GDM1 (cell line): ENCODE measurements at places on chromosomes 12 and 14.
A peak's percentile ranks its signal among the peaks of the same experiment; 100 is the strongest.

- peak; percentile 56 for DNase-seq
Measured at GRCh38 chr12:45557016-45557415, 172.5 kb upstream of the ARID2 start.

- DNase-seq: no peak
Measured at GRCh38 chr14:100712490-100712889, 14.2 kb upstream of the DLK1 start.

- no peak for DNase-seq
Measured at GRCh38 chr12:108349278-108349688, 10.2 kb upstream of the CMKLR1 start.

- no peak for DNase-seq
Measured at GRCh38 chr12:15852383-15852782, 29.8 kb upstream of the STRAP start.

GRCh38 chr12:85971800-85972199, 97.7 kb downstream of the NTS start:
- DNase-seq: no peak

DNA sequence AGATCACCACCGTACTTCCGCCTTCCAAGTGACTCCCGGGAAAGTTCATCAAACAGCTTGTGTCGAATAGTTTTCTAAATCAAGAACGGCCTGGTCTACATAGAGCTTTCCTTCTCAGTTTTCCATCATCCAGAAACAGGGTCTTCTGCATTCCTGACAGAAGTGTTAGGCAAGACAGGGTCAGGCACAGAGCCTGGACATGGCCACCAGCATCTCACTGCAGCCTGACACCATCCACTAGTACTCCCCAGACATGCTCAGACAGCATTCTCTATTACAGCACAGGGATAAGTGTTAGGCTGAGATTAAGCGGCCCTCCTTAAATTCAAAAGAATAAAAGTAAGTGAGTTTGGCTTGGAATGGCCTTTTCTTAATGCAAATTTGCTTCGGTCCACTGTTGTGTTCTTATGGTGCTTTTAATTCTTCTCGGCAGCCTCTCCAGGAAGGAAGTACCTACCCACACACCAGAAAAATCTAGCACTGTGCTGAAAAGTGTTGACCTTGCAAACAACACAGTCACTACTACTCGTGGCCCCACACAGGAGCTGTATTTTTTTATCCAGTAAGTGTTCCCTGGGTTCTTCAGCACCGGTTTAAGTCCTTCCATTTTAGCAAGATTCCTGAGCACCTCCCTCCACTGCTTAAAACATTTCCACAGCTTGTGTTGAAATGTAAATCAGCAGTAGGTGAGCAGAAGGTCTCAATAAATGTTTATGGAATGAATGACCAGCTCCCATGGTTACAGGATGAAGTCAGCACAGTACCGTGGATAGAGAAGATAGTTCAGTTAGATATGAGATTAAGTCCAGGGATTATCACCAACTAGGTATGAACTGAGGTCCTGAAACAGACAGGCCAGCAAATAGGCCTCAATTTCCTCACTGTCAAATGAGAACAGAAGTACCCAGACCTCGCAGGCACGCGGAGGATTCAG, 44.1 kb downstream of the SETD3 start:
- no peak for DNase-seq

- DNase-seq: no peak
Measured at GRCh38 chr14:44803239-44803905, 158.4 kb downstream of the KLHL28 start.

GRCh38 chr12:3820122-3820521, 53.1 kb downstream of the PARP11 start:
- DNase-seq: no peak

DNA sequence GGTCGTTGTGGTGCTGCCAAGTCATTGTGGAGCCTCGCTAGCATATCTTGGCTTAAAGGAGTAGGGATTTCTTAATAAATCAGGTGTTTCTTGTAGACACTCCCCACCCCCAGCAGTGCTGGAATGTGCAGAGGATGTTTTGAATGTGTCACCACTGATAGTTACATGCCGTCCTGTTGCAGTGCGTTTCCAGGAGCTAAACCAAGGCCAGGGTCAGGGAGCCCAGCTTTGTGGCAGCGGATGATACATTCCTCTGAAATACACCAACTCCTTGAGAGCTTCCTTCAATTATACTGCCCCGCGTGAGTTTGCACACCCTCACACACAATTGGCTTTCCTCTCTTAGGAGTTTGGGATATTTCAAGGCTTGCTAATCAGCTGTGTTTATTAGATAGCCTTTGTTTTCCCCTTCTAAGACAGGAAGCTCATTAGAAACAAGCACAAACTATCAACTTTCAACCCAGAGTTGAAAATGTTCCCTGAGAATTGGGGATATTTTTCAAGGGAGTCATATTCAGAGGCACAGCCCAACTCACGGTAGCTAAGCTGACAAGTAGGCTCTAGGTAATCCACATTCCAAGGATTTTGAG, 154.9 kb downstream of the C12orf75 start:
- no peak for DNase-seq

DNA sequence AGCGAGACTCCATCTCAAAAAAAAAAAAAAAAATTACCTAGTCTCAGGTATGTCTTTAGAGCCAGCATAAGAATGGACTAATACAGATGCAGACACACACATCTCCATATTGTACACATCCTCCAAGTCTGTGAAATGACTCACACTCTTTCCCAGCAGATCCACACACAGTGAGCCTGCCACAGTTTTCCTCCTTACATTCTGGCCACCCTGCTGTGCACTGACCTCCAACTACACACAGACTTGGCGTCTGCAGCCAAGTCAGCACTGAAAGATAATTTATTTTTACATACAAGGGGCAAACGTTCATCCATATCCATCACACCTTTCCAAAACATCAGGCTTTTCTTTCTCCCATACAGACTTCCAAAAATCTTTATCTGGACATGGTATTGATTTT, 115.9 kb downstream of the SLC25A21 start:
- DNase-seq: no peak

DNA sequence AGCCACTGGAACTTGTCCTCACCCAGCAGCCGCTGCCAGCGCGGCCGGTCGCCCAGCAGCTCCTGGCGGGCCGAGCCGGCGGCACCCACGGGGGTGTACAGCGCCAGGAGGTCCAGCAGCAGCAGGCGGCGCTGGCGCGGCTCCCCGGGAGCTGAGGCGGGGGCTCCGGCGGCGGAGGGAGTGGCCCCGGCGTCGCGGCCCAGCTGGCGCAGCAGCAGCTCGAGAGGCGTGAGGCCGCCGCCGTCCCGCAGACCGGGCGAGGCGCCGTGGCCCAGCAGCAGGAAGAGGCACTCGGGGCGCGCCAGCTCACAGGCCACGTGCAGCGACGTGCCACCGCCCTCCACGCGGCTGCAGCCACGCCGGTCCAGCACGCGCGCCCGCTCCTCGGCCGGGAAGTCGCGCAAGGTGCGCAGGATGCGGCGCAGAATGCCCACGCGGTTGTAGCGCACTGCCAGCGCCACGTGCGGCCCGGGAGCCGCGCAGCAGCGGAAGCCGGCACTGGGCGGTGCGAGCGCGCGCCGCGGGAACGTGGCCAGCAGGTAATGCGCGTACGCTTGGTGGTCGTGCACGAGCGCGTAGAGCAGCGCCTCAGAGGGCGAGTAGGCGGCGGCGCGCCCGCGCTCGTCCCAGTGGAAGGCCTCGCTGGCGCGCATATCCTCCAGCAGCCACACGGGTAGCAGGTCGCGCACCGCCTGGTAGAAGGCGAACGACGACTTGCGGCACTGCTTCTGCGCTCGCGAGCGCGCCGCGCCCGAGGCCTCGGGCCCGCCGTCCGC, 2.3 kb downstream of the ANKRD9 start:
- DNase-seq: no peak

- DNase-seq: no peak
Measured at GRCh38 chr14:61462566-61463193, 141.3 kb downstream of the PRKCH start.

DNA sequence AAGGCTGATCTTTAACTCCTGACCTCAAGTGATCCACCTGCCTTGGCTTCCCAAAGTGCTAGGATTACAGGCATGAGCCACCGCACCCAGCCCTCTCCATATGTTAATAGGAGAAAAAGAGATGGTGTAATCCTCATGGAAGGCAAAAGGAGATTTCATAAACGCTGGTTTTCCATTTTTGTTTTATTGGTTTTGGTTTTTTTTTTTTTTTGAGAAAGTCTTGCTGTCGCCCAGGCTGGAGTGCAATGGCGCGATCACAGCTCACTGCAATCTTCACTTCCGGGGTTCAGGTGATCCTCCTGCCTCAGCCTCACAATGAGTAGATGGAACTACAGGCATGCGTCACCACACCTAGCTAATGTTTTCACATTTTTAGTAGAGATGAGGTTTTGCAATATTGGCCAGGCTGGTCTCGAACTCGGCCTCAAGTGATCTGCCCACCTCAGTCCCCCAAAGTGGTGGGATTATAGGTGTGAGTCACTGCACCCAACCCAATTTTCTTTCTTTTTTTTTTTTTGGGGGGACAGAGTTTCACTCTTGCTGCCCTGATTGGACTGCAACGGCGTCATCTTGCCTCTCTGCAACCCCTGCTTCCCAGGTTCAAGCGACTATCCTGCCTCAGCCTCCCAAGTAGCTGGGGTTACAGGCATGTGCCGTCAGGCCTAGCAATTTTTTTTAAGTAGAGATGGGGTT, 8.1 kb downstream of the PTGES3 start:
- DNase-seq: no peak

- peak; percentile 68 for DNase-seq
Measured at GRCh38 chr14:105945896-105946295, 419.5 kb downstream of the TMEM121 start.

GRCh38 chr12:64269161-64269560, 47.1 kb upstream of the KICS2 start:
- no peak for DNase-seq

DNA sequence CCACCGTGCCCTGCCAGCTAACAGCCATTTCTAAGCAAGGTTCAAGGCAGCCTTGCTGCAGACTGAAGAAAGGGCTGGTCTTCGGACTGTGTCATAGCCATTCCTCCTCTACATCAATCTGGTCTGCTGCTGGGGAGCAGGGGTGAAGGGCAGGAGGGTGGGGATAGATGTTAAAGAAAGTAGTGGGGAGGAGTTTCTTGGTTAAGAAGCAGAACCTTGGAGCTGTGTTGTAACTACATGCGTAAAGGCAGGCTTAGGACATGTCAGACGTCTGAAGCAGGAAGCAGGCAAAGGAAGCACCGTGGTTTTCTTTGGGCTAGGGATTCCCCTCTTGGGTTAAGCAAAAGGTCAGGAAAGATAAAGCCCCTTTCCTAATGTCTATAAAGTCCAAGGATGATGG, 18.1 kb upstream of the NEK9 start:
- peak; percentile 25 for DNase-seq

DNA sequence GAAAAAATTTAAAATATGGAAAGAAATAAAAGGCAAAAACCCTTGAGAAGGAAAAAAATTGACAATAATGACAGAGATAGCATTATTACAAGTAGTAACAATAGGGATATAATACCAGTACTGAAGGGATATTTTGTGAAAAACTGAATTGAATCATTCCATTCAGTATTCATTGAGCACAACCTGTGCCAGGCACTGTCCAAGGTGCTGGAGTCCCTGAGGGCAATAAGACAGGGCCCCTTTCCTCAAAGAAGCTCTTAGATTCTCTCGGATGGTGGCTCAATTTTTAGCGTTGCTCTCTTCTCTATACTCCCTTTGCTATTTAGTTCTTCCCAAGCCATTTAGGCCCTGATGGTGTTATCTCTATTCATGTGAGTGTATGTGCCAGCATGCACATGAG, 34.3 kb upstream of the GAS2L3 start:
- DNase-seq: no peak

GRCh38 chr12:119206348-119207062, 27.8 kb downstream of the HSPB8 start:
- DNase-seq: no peak

DNA sequence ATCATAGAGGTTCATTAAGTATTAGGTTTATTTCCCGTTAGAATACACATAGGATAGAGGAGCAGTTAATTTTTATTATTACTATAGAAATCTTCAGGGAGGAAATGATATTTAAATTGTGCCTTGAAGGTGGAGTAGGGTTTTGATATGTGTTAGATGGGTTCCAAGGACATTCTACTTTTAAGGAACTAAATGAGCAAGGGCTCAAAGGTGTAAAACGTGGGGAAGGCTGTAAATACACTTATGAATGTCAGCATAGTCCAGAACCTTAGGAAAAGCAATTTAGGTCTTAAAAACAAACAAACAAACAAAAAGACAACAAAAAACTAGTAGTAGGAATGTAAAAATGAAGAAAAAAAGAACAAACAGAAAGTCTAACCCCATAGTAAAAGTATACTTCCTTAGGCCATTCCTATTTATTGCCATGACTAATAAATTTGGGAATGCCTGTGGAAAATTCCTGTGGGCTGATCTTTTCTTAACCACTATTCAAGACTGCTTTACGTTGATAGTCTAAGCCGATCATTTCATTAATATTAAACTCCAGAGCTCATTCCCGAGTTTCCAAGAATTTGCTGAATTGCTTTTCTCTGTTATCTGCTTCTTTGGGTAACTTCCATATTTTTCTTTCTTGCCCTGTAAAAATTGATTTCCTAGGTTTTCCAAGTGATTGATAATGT, 180.3 kb downstream of the RAD51B start:
- no peak for DNase-seq

DNA sequence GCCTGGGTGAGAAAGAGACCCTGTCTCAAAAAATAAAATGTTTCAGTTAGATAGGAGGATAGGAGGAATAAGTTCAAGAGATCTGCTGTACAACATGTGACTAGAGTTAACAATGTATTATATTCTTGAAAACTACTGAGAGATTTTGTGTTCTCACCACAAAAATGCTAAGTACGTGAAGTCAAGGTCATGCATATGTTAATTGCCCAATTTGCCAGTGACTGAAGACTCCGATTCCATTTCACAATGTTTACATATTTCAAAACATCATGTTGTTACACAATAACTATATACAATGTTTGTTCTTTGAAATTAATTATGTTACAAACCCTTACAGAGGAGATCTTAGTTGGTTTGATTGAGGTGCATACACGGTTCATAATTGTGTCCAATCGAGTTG, 52.1 kb downstream of the SLC15A4 start:
- DNase-seq: no peak

- no peak for DNase-seq
Measured at GRCh38 chr12:93536111-93536765, 36.2 kb upstream of the SOCS2 start.

DNA sequence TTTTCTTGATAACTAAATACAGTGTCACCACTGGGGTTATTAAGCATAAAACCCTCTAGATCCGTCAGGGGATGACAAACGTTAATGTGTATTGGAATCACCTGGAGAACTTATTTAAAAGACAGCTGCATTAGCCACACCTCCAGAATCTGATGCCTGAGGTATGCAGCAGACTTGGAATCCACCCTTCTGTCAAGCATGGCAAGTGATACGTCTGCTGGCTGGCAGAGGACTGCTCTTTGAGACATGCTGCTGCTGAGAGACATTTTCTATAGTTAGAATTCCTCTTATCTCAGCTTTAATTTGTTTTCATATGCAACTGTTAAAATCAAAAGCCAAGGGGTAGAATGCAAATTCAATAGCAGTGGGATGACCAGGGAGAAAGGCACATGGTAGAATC, 496.3 kb downstream of the NELL2 start:
- DNase-seq: no peak
